ENCODE measurements at places on chromosomes 5 and 9.
A peak's percentile ranks its signal among the peaks of the same experiment; 100 is the strongest.

DNA sequence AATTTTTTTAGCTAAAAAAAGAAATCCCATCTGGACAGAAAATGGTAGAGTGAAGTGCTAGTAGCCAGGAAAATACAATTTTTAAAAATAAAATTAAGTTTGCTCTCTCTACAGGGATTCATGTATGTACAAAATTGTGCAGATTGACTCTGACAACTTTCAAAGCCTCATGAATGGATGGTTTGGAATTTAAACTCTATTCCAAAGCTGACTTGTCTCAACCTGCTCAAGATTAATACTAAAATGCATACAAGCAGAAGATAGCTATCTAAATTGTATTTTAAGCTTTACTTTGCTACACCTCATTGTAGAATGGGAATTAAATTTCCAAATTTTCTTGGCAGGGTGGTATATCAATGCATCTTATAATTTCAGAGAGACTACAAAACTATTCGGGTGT, 257.6 kb downstream of the RFX3 start:
- no peak for DNase-seq

GRCh38 chr5:156686796-156687195, 163.3 kb upstream of the PPP1R2B start:
- DNase-seq = no peak

DNA sequence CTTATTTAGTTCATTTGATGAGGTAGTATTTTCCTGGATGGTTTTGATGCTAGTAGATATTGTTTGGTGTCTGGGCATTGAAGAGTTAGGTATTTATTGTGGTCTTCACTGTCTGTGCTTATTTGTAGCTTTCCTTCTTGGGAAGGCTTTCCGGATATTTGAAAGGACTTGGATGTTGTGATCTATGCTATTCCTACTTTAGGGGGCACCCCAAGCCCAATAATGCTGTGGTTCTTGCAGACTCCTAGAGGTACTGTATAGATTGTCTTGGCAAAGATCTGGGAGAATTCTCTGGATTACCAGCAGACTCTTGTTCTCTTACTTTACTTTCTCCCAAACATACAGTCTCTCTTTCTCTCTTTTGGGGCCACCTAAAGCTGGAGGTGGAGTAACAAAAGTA, 315.7 kb downstream of the MAT2B start:
- DNase-seq = no peak

- DNase-seq = no peak
Measured at GRCh38 chr9:23635276-23635675, 190.8 kb downstream of the ELAVL2 start.

GRCh38 chr5:141811287-141812155, 66.7 kb downstream of the PCDH1 start:
- DNase-seq = peak; percentile 12

DNA sequence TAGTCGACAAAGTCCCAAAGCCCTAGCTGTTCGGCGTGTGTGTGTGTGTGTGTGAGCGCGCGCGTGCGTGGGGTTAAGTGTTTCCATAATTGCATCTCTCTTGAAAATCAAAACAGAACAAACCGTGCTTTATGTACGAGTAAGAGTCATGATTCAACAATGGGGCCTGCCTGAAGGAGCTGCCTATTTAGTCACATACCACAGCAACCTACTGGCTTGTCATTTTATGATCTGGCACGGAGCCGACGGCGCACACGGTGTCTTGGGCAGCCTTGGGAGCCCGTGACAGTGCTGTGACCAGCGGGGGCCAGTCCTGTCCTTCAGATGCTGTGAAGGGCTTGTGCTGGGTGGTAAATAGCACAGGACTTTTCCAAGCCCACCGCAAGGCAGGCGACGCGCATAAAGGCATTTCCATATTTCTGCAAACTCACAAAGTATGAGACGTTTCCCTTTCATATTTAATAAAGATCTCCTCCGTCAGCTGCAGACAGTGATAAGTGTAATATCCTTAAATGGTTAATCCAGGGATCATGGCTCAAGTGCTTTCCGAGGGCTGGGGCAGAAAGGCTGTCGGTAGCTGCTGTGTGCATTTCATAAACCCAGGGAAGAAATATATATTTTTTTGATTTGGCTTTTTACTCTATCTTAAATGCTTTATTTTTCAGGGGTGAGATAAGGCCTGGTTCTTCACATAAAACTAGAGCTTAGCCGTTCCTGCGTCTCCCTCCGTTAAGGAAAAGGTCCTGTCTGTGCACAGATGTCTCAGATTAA, 270.2 kb upstream of the IRX1 start:
- DNase-seq = no peak

- DNase-seq = no peak
Measured at GRCh38 chr9:6272229-6272598, 56.0 kb upstream of the TPD52L3 start.

GRCh38 chr5:25448190-25448621, 803.4 kb upstream of the CDH10 start:
- no peak for DNase-seq

DNA sequence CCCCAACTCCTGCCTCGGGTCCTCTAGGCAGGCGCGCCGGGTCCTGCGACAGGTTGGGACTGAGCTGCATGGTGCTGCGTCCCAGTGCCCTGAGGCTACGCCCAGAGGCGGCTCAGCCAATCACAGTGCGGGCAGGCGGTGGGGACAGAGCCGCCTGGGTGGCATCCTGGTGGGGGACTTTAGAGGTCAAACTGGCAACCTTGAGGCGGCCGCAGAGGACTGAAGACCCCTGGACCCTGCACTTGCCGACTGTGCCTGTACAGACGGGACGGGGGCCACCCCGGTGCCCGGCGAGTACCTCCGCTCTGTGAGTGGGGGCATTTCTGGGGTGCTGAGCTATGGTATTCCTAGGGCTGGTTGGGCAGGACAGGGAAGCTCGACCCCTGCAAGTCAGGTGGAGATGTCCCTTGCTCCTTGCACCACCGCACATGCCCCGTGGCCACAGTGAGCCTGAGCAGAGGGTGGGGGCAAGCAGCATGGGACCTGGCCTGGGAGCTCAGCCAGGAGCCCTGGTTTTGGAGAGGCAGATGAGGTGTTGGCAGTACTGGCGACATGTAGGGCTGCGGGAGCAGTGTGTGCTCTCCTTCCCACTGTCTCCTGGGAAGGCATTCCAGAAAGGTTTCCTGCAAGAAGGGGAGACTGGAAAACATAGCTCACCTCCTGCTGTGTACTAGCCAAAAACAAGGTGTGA, 45.5 kb downstream of the CTSL start:
- no peak for DNase-seq

DNA sequence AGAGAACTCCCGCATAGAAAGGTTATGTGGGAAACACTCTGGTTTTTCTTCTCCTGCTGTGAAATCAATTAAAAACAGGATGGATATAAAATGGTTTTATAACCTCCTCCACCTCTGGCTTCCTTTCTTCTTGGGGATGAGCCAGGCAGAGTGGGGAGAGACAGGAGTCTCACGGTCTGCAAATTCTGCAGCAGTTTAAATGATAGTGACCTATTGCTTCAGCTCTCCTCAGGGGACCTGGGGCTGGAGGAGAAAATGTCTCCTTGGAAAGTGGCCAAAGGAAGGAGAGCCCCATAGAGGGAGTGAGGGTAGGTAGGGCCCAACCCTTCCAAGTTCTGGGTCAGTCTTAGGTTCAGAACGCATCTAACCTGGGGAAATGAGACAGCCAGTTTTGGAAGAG, 118.8 kb downstream of the MTX3 start:
- no peak for DNase-seq

GRCh38 chr5:159102311-159102934, 2.7 kb upstream of the EBF1 start:
- DNase-seq = no peak

GRCh38 chr5:95022967-95023695, 261.8 kb downstream of the MCTP1 start:
- no peak for DNase-seq

- DNase-seq = no peak
Measured at GRCh38 chr9:26750162-26750561, 142.4 kb downstream of the CAAP1 start.

DNA sequence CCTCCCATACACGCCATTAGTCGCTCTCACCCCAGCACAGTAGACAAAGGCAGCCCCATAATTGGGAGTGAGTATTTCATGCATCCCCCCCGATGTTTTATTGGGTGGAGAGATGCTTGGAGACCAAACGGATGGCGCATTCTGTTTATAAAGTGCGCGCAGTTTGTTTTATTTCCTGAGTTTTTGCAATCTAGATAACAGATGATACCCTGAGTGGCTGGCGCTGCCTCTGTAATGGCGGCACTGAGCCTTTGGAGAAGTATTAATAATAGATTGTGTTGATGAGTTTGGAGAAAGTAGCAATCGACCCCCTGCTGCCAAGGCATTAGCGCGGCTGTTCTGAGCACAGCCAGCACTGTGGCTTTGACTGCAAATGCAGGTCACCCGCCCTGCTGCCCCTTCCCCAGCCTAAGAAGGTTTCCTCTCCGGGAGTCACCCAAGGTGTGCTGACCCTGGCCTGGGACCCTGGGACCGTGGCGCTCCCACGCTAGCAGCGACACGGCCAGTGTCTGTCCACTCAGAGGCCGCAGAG, 74.3 kb downstream of the LMX1B start:
- DNase-seq = no peak

DNA sequence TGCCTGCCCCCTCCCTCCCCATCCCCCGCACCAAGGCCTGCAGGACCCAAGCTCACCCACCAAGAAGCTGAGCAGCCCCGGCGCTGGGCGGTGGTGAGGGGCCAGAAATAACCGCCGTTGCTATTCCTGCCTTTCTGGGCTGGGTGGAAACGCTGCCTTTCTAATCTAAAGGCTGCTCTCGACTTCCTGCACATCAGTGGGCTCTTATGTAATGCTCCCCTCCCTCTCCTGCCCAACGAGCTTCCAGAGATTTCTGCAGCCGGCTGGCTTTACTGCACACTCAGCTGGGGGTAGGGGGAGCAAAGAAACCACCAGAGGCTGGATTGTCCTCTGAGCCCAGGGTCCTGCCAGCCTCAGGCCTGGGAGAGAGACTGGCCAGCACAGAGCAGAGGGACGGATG, 6.9 kb upstream of the EGR1 start:
- DNase-seq = no peak

DNA sequence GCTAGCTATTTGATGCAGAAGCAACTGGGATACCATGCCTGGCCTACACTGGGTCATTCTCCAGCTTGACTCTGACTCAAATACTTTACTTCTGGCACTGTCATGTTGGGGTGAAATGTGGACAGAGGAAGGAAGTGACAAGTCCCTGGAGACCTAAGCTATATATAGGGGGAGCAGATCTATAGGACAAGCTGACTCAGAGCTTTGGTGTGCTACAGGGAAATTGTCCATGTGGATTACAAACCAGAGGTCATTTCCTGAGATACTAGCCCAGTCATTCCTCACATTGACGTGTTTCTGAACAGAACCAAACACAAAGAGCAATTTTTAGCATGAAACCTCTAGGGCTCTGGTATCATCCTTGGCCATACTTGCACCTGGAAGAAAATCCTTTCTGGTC, 531.6 kb upstream of the CLINT1 start:
- DNase-seq = peak; percentile 14

GRCh38 chr5:85311536-85311935, 926.9 kb upstream of the EDIL3 start:
- DNase-seq = no peak

DNA sequence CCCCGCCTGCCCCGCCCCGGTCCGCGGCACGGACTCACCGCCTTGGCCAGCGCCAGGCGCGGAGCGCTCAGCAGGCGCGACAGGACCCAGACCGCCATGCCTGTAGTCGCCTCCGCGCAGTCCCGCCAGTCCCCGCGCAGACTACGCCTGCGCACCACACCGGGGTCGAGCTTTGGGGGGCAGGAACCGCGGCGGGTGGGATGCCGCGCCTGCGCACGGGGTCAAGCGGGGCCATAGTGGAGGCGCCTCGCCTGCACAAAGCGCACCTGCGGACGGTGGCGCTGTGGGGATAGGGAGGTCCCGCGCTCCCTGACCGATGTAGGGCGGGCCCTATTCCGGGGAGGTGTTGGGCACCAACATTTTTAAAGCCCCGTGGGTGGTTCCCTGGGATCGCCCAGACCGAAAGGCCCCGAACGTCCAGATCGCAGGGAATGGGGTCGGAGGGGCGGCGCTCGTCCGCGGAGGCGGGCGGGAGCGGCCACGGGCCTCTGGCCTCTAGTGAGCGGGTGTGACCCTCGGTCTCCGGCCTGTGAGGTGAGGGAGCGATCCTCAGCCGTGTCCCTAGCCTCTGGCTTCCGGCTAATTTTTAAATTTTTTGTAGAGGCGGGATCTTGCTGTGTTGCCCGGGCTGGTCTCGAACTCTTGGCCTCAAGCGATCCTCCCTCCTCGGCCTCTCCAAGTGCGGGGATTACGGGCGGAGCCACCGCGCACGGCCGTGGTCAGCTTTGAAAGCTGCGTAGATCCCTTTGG, 70.8 kb upstream of the LPCAT1 start:
- DNase-seq = peak; percentile 89

DNA sequence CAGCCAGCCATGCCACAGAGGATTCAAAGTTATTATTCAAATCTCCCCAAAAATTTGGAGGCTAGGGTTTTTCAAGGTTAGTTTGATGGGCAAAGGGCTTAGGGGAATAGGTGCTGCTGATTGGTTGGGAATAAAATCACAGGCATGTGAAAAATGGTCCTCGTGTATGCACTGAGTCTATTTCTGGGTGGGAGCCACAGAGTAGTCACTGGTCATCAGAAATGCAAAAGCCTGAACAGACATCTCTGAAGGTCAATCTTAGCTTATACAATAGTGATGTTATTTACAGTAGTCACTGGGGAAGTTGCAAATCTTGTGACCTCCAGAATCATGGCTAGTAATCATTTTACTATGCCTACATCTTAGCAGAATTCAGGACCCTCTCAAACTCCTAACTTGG, 1.3 kb downstream of the IL33 start:
- DNase-seq = no peak

- no peak for DNase-seq
Measured at GRCh38 chr5:123425431-123425830, 2.2 kb upstream of the CEP120 start.

GRCh38 chr9:70390933-70391341, 23.5 kb downstream of the KLF9 start:
- no peak for DNase-seq

GRCh38 chr9:35112257-35113020, 3.2 kb downstream of the ATOSB start:
- peak; percentile 74 for DNase-seq

GRCh38 chr5:153558957-153559356, 68.5 kb downstream of the GRIA1 start:
- DNase-seq = no peak

DNA sequence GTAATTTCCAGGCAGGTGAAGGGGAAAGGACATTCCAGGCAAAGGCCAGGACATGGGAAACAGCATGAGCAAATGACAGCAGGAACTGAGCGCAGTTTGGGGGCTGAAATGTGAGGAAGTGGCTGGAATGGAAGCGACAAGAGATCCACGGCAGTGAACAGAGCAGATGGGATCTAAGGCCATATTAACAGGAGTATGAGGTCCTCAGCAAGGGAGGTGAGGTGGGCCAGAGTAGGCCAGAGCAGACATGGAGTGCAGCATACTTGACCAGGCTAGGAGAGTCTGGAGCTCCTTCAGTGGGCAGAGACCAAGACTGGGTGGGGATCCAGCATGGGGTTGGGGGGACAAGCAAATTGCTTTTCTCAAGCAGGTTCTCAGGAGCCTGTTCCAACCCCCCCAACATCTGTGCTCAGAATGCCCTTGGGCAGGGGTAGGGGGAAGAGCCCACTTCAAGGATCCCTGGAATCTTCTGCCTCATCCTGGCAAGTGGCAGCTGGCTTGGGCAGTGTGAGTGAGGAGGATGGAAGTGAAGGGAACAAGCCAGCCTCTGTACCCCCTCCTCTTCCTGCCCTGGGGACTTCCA, 34.5 kb downstream of the DAB2IP start:
- no peak for DNase-seq

GRCh38 chr9:121754655-121755436, 103.4 kb downstream of the DAB2IP start:
- no peak for DNase-seq

GRCh38 chr9:87725900-87726709, at the start of gene CTSL:
Gene CTSL, plus strand, starts transcription at chr9:87726119. Its CDS starts 1,485 bp downstream, at chr9:87727604.
- peak; percentile 39 for DNase-seq

GRCh38 chr9:107492381-107492970, 2.9 kb upstream of the KLF4 start:
- no peak for DNase-seq
